IPS DF 19.7 (cell line): ENCODE measurements at places on chromosomes 13 and 19.

DNA sequence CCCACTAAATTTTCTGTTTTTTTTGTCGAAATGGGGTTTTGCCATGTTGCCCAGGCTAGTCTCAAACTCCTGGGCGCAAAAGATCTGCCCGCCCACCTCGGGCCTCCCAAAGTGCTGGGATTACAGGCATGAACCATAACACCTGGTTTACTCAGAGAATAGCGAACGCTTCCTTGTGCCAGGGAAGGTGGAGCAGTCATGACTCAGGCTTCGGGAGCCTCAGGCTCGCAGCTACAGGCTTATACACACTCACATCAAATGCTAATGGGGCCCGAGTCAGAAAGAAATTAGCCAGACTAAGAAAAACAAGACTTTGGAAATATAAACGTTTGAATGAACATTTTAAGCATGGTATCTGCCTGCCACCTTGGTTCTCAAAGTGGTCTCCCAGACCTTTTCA, 11.0 kb upstream of the TPT1 start:
- DNase-seq, result no peak

- DNase-seq, result no peak
These were observed 16.2 kb downstream of the CERS1 start for GRCh38 chr19:18879579-18880373.

- peak; percentile 48 for DNase-seq
These were observed 484.4 kb upstream of the PCDH20 start for GRCh38 chr13:61900033-61900432.

- no peak for DNase-seq
These were observed 1.1 kb downstream of the ZNF835 start for GRCh38 chr19:56670401-56670960.

DNA sequence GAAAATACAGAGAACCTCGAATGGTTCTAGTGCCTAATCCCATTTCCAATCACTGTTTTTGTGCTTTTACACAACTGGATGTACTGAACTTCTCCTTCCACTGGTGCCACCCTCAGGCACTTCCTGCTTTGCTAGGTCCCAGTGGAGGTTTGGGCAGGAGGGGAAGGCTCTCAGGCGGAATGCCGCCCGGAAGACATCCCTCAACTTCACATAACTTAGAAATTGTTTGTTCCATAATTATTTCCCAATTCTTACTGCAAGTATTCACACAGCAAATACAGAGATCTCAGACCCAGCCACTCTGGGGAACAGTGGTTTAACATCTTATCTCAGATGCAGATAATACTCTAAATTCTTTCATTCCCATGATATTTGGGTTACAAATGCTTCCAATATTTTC, 195.7 kb upstream of the IPO5 start:
- DNase-seq, result no peak

GRCh38 chr13:71291842-71292146, 575.2 kb downstream of the DACH1 start:
- DNase-seq, result no peak
